GM12891 (cell line): ENCODE measurements at places on chromosomes 5 and 9.
A peak's percentile ranks its signal among the peaks of the same experiment; 100 is the strongest.

DNA sequence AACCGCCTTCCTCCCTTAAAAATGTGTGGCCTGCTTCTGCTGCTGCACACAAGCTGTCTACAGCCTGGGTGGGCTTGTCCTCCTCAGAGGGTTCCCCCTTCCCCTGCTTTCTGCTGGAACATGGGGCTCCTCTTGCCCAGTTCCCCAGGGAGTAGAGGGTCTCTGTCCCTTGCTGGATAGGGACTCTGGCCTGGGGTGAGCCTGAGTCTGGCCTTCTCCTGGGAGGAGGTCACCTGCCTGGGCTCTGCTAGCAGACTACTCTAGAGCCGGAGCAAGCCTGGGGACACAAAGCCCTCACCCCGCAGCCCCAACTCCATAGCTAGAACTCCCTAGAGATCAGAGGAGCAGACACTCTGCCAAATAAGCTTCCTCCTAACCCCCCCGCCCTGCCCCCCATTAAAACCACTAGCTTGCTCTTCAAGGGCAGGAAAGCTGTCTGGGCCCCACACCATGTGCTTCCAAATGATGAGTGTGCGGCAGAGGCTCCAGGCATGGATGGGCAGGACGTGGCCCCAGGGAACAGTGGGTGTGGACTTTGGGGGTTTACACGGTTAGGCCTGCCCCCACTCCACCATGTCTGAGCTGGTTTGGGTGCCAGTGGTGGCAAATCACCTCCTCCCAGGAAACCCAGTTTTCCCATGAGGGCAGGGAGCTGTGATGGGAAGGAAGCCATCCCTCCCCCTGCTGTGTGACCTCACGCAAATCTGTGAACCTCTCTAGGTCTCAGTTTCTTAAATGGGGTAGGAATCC lies 10.0 kb downstream of the TCF7 start:
- no peak for DNase-seq

DNA sequence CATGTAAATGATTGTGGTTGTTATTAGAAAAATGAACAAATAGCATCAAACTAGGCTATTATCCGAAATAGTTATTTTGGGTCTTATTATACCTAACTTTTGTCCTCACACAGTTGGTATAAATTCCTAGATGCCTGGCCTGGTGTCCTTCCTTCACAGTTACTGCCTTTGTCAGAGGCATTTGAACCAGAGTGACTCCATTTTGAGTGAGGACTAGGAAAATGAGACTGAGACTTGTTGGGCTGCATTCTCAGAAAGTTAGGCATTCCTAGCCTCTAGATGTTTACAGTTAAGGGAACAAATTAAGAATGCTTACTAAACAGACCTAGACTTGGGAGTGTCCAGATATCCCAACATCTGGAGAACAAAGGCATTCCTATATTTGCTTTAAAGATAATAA lies 283.5 kb upstream of the C9orf72 start:
- DNase-seq, result no peak

GRCh38 chr5:64339769-64340168 lies 166.0 kb upstream of the RGS7BP start:
- no peak for DNase-seq

GRCh38 chr5:154962494-154962893 lies 21.6 kb downstream of the MRPL22 start:
- DNase-seq, result peak; percentile 11

- DNase-seq, result no peak
Measured at GRCh38 chr5:88695232-88695631, 187.8 kb downstream of the MEF2C start.

DNA sequence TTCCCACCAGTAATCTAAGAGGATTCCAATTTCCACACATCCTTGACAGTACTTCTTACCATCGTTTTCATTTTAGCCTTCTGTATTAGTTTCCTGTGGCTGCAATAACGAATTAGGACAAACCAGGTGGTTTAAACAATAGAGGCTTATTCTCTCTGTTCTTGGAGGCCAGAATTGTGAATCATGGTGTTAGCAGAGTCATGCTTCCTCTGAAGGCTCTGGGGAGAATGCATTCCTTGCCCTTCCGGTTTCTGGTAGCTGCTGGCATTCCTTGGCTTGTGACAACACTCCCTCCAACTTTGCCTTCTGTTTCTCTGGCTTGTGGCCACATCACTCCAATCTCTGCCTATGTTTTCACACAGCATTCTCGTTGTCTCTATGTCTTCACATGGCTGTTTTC lies 23.5 kb downstream of the RIGI start:
- no peak for DNase-seq

- DNase-seq, result no peak
Measured at GRCh38 chr5:76521240-76521758, 101.9 kb downstream of the F2RL2 start.

GRCh38 chr9:93774331-93775102 lies 180.6 kb downstream of the BARX1 start:
- DNase-seq, result no peak

DNA sequence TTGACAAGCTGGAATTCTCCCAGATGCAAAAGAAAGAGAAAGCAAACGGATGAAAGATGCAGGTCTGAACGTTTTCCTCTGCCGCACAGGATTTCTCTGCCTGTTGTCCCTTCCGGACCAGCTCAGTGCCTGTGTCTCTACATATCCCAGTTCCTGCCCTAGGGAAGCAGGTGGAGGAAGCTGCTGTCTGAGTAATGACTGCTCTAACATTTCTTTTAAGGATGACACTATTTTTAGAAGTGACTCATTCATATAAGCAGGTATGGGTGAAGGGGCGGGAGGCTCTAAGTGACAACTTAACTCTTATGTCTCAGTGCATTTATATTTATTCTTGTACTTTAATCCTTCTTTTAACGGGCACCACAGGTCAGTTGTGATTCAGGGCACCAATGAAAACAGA lies 128.8 kb downstream of the SLC24A2 start:
- DNase-seq, result no peak

DNA sequence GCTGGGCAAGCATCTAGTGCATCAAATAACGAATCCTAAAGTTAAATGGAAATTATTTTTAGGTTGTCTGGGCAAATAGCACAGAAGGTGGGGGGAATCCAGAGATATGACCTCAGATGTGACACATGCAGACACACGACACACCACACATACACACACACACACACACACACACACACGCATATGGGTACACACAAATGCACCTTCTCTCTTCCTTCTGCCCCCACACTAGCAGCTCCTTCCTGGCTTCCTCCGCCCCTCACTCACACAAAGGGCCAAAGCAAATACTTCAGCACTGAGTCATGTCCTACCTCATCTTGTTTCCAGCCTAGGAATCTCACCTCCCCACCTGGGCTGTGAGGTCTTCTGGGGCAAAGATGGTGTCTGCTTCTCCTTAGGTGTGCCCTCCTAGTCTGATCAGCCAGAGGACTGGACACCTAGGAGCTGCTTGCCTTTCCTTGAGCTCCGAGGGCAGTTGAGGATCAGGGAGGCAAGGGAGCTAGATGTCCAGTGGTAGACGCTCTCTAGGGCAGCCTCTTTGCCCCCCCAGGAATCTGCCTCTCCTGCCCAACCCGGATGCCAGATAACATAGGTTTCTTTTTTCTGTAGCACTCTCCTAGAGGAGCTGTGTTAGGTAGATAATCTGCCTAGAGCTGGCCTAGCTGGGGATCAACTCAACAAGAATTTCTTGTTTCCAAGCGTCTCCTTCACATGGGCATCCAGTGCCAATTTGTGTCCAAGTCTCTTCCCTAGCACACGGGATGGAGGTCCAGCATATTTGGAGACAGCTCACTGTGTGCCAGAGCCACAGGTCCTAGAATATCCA lies 14.3 kb upstream of the JADE2 start:
- no peak for DNase-seq

GRCh38 chr9:20044686-20045085 lies 255.8 kb upstream of the SLC24A2 start:
- DNase-seq, result no peak

DNA sequence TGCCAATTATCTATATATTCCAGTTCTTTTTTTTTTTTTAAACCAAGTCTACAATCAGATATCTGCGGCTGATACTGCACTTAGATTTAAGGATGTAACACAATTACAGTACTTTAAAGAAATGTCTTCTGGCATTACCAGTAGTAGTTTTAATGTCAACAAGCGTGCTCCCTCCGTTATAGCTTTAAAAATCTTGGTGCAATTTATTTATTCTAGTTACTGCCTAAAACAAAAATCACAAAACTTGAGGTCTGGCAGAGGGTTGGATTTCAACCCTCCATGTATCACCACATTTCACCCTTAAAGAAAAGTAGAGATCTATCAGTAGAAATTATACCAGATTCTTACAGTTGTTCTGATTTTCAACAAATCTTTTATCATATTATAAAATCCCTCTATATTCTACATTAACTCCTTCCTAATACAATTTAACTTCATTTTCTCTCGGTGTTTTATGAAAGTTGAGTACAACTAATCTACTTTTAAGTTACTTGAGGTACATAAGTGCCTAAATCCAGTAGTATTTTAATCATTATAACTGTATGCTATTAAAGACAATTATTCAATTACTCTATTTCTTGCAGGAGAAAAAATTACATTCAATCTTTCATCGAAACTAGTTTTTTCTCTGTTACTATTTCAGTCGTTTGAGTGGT lies 2.0 kb upstream of the RICTOR start:
- no peak for DNase-seq
